ENCODE measurements at places on chromosomes 11 and 22. TPM values are rescaled to one million over a fixed set of nuclear protein-coding genes. Genes with fewer than 3 reads are reported as not detected.

- peak; percentile 96 for DNase-seq
Observed at GRCh38 chr22:36409911-36410756, 22.4 kb upstream of the MYH9 start.

DNA sequence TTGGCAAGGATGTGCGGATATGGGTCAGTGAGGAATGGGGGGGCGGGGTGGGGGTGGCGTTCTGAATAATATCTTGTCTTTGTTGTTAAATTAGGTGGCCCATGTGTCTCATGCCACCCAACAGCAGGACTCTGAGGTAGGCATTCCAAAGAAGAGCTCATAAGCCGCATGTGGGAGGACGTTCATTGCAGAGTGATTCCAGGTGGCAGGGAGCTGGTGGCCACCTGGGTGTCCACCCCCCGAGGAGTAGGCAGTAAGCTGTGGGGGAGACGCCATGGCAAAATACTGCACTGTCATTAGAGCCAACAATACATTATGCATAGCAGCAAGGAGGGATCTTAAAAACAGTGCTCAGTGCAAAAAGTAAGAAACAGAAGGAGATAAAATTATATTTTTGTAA, 14.3 kb upstream of the CAPN5 start:
- no peak for DNase-seq

YPEL4 gene
- not detected for total RNA-seq

FOLH1 gene
- total RNA-seq, result not detected

FAM83F gene
- 18.7 TPM for total RNA-seq
